ENCODE measurements at places on chromosomes 12 and 14. TPM values are rescaled to one million over a fixed set of nuclear protein-coding genes. Genes with fewer than 3 reads are reported as not detected.

TNS2 gene
- total RNA-seq = 113 TPM

RFX4 gene
- total RNA-seq = not detected

KCNH3 gene
- total RNA-seq = 1.6 TPM

SLC8A3 gene
- total RNA-seq = 0.66 TPM

SYCP3 gene
- total RNA-seq = 0.26 TPM

CHGA gene
- 69.5 TPM for total RNA-seq

HELB gene
- 2.9 TPM for total RNA-seq

- H3K4me1 ChIP-seq = no peaks in the 10 kb centered on the region
- no peaks in the 10 kb centered on the region for H3K36me3 ChIP-seq
- H3K4me3 ChIP-seq = no peak overlapping the region
- H3K27ac ChIP-seq = no peak overlapping the region
- DNase-seq = no peak
- no peaks in the 10 kb centered on the region for H3K27me3 ChIP-seq
Observed at GRCh38 chr12:10739157-10740118, 16.3 kb upstream of the YBX3 start.

DNA sequence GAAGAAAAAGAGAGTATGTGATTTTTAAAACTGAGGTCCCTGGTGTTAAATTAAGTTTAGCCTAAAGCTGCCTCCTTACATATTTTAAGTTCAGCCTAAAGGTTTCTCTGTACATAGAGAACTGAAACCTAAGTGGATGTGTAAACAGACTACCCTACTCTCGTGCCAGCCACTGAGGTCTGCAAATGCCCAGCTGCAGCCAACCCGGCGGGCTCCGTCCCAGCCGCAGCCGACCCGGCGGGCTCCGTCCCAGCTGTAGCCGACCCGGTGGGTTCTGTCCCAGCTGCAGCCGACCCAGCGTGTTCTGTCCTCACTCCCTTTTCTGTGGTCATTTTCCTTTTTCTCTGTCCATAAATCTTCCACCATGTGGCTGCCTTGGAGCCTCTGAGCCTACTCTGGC lies 97.2 kb upstream of the SFSWAP start:
- no peak for DNase-seq
- no peak overlapping the region for H3K27ac ChIP-seq
- no peaks in the 10 kb centered on the region for H3K27me3 ChIP-seq
- H3K36me3 ChIP-seq = no peaks in the 10 kb centered on the region
- no peak overlapping the region for H3K4me3 ChIP-seq

GRCh38 chr14:98826618-98827017 lies 445.4 kb downstream of the BCL11B start:
- no peaks in the 10 kb centered on the region for H3K36me3 ChIP-seq
- H3K4me3 ChIP-seq = no peak overlapping the region
- no peak overlapping the region for H3K27ac ChIP-seq

DNA sequence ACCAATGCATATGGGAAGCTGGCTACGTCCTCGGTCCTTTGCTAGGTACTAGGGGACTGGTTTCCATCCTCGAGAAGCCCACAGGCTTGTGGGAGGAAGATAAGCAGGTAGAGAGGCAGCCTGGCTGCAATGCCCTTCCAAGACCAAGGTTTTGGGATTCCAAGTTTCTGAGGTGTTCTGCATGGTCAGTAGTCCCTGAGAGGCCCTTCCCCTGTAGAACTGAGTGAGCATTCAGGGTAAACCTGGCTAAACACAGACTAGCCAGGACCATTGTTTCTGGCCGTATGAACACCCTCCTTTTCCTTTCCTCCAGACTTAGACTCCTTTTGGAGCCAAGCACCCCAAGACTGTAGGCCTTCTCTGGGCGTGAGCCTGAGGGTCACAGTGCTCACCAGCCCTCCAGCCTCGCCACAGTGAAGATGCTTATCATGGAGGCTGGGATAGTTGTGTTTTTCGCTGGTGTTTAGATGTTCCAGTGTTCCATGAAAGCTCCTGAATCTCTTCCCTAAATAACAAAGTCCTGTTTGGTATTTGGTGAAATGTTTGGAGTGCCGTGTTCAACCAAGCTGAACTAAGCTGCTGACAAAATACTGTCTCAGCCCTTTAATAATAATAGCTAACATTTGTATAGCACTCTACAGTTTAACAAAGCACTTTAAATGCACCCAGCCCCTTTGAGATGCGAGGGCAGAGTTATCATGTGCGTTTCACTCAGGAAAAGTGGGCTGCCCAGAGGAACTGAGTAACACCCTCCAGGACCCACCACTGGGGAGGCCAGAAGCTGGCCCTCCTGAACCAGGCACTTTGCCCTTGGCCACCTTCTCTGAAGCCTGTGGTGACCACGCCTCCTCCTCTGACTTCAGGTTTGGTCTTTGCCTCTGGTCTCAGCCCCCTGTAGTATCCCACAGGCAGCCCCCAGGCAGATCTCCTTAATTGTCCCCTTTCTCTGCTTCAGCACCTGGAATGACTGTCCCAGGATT lies 284.5 kb downstream of the CACNA1C start:
- no peaks in the 10 kb centered on the region for H3K36me3 ChIP-seq
- H3K27ac ChIP-seq = no peak overlapping the region
- DNase-seq = no peak
- H3K4me3 ChIP-seq = no peak overlapping the region

DNA sequence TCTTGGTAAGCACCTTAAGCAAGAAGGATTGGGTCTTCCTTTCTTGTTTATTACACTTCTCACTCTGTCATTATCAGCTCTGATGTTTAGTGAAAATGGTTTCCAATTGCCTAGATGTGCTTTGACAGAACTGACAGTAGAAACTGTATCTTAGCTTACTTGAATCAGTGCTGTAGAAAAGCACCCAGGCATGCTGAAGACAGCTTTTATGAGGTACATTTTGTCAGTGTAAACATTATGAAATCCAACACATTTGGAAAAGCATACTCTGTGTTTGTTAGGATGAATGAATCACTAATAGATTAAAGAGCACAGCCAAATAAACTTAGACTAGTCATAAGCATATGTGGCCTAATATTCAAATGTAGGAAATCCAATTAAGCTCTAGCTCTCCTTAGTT lies 290.2 kb upstream of the NPAS3 start:
- no peak overlapping the region for H3K27ac ChIP-seq
- H3K4me1 ChIP-seq = no peaks in the 10 kb centered on the region
- no peak for DNase-seq
- no peak overlapping the region for H3K4me3 ChIP-seq

GRCh38 chr14:34175574-34175973 lies 224.7 kb upstream of the EGLN3 start:
- H3K27ac ChIP-seq = no peak overlapping the region
- no peak for DNase-seq
- H3K4me1 ChIP-seq = peaks cover 17% of the 10 kb centered on the region
- H3K27me3 ChIP-seq = no peaks in the 10 kb centered on the region
- no peak overlapping the region for H3K4me3 ChIP-seq

GRCh38 chr14:58848365-58848764 lies 210.6 kb downstream of the DACT1 start:
- no peaks in the 10 kb centered on the region for H3K4me1 ChIP-seq
- H3K27me3 ChIP-seq = no peaks in the 10 kb centered on the region
- no peak for DNase-seq
- H3K36me3 ChIP-seq = no peaks in the 10 kb centered on the region
- no peak overlapping the region for H3K27ac ChIP-seq
- H3K4me3 ChIP-seq = no peak overlapping the region

DNA sequence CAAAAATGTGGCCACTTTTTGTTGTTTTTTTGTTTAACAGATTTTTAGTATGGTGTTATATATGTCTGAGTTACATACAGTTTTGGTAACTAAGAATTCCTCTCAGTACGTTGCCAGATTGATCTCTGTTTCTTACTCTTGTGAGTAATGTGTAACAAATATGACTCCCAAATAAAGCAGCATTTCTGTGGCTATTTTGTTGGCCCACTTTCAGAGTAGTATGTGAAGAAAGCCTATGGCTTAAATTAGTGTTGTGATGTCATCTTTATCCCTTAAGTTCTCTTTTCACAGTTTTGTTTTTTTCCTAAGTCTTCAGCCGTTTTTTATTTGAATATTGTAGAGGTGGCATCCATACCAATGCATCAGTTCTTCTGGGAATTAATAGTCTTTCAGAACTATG lies 10.7 kb downstream of the PCNX4 start:
- H3K27me3 ChIP-seq = no peaks in the 10 kb centered on the region
- no peak overlapping the region for H3K27ac ChIP-seq

- H3K4me3 ChIP-seq = no peak overlapping the region
- no peaks in the 10 kb centered on the region for H3K36me3 ChIP-seq
- H3K27ac ChIP-seq = no peak overlapping the region
- H3K4me1 ChIP-seq = no peaks in the 10 kb centered on the region
- no peak for DNase-seq
- peaks cover 4% of the 10 kb centered on the region for H3K27me3 ChIP-seq
Observed at GRCh38 chr12:131621701-131622421, 89.0 kb upstream of the SFSWAP start.

DNA sequence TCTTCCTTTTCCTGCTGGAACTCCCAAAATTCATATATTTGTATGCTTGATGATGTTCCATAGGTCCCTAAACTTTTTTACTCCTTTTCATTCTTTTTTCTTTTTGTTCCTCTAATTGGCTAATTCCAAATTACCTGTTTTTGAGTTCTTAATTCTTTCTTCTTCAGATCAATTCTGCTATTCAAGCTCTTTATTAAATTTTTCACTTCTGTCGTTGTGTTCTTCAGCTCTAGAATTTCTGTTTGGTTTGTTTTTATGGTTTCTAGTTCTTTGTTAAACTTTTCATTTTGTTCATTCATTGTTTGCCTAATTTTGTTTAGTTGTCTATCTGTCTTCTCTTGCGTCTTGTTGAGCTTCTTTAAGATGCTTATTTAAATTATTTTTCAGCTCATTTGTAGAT lies 154.8 kb downstream of the TPH2 start:
- no peaks in the 10 kb centered on the region for H3K36me3 ChIP-seq
- H3K27me3 ChIP-seq = no peaks in the 10 kb centered on the region
- H3K4me1 ChIP-seq = peaks cover 33% of the 10 kb centered on the region
- no peak overlapping the region for H3K4me3 ChIP-seq
- H3K27ac ChIP-seq = no peak overlapping the region

GRCh38 chr12:4153343-4153892 lies 120.1 kb upstream of the CCND2 start:
- no peak overlapping the region for H3K4me3 ChIP-seq
- no peak overlapping the region for H3K27ac ChIP-seq
- no peak for DNase-seq
- H3K4me1 ChIP-seq = no peaks in the 10 kb centered on the region
- no peaks in the 10 kb centered on the region for H3K36me3 ChIP-seq

Data from body of pancreas (tissue), 4 donors.